ENCODE measurements at places on chromosomes 3 and 15. TPM values are rescaled to one million over a fixed set of nuclear protein-coding genes. Genes with fewer than 3 reads are reported as not detected.

Gene MUC20
- total RNA-seq: 1.8 TPM

Gene PTPN9
- 13.4 TPM for total RNA-seq

Gene CEMIP
- 1.6 TPM for total RNA-seq

GRCh38 chr3:38842266-38842965 lies 26.4 kb upstream of the SCN10A start:
- DNase-seq: no peak

DNA sequence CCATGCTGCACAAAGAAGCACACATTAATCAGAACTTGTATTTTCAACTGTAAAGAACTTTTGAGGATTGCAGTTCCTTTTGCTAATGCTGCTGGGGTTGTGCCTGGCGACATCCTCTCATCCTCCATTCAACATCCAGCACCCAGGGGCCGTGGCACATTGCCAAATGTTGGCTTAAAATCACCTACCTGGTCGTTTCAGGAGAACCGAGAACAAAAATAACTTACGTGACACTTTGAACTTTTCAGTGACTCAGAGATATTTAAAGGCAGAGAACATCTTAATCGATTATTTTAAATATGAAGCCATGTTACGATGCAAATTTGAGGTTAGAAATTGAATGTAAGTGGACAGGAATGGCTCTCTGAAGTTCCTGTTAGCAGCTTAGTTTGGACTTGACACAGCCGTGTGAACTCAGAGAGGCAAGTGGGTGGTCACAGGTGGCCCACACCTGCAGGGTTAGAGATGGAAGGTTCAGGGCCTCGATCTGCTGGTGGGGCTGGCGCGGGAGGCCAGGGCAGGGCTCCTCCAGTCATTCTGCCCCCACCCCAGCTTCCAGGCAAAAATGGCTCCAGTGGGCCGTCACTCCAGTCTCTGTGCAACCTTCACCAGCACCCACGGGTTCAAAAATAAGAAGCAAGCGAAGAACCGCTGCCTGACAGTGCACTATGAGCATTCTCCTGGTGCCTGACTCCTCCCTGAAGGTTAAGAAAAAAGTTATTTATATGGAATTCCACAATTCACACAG lies 12.2 kb downstream of the LRRK1 start:
- DNase-seq: no peak

GRCh38 chr3:59632760-59633573 lies 583.1 kb upstream of the CFAP20DC start:
- DNase-seq: no peak

DNA sequence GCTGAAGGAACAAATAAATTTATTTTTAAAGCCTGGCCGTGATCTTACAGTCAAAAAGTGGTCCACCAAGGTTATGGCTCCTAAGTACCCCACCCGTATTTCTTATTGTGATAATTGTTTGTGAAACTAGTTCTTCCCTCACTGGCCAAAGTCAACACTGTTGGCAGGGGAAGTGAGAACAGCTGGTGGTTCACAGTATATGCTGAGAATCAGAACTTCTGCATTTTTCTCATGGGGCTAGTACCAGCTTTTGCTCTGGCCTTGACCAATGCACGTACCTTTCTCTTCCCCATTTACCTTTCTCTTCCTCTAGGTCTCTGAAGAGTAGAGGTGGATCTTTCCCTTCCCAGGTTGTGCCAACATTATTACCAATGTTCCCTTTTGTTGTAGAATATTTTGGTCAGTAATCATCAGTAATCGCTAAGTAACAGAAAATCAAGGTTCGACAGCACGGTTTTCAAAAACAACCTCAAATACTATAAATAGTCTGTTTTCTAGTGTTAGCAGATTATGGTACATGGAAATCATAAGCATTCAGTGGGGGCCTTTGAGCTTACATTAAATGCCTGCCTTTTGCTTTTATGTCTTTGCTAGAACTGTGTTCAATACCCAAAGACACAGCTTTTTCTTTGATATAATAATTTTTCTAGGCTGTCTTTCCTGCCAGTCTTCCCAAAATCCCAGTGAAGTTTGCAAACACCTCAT lies 268.0 kb downstream of the LPP start:
- no peak for DNase-seq

- no peak for DNase-seq
Observed at GRCh38 chr15:70418943-70419342, 321.2 kb upstream of the TLE3 start.

GRCh38 chr3:194218646-194219453 lies 82.9 kb downstream of the HES1 start:
- no peak for DNase-seq

DNA sequence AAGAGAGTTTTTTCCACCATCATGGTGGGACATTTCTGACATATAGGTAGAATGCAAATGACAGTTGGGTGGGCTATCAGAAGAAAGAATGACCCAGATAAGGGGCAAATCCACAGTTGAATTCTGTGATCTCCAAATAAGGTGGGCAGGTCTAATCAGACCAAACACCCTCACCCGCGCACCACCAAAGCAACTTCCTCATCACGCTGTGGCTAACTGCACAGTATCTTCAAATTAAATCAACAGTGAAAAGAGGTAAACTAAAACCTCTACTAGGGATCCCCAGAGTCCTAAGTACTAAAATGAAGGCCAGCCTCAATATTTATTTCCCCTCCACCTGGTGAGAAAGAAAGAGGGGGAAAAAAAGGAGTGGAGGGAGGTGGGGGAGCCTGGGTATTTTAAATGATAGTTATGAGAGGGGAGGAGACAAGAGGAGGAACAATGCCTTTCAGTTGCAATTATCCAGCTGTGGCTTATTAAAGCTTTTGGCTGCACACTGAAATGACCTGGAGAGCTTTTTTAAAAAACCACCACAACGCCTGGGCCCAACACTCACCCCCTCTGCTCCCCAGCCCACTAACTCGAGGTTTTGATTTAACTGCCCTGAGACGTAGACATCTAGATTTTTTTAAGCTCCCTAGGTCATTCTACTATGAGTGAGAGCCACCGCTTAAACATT lies 61.0 kb downstream of the LRIG1 start:
- no peak for DNase-seq

- DNase-seq: no peak
Observed at GRCh38 chr3:41522612-41523011, 323.3 kb downstream of the CTNNB1 start.

Gene PRR23C
- not detected for total RNA-seq

Gene TM4SF18
- 13.2 TPM for total RNA-seq

DNA sequence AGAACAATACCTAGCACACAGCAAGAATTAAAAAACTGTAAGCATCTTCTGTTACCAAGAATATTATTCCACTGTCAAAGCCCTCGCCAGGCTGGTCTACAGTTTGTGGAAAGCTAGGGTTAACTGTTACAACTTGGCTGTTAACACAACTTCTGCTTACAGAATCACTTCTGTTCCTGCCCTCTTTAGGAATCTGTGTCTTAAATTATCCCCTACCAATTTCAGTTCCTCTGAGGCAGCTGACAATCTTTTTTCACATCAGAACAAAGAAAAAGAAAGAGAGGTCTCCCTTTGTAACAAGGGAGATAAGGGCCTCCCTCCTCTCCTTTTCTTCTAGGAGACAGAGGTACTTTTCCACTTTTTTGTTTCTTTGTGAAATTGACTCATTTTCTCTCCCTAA lies 188.9 kb downstream of the FMN1 start:
- DNase-seq: no peak

Gene TICRR
- total RNA-seq: 0.44 TPM

DNA sequence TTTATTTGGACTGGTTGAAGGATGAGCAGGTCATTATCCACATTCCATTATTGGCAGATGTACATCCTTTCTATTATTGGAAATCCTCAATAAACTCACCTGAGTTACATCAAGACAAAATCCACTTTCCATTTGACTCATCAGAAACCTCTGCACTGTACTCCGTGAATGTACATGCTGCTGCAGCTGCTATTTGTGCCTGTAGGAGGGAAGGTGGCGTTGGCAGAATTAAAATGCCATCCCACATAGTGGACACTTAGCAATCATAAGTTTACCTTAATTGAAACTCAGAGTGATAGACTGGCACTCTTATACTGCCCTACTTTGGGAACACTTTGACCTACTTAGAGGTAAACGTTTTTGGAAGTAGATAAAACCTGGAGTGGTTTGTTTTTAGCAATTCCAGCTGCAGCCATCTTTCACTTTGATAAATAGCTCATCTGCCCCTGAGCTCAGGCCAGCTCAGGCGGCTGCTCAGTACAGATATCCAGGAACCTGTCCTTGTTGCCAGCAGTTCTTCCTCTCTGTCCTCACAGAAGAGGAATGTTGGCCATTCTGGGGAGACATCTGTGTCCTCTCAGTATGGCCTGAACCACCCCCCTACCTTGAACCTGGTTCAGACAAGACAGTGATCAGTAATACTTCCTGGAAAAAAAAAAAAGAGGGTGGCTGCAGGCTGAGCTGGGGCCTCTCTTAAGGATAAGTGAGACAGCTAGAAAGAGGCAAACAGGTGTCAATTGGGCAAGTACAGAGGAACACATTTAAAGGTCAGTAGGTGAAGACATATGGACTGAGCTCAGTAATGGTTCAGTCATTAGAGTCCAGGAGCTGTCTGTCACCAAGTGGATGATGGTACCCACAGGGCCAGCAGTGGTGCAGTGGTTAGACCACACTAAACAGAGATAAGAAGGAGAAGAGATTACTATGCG lies 153.4 kb upstream of the UMPS start:
- DNase-seq: no peak

- no peak for DNase-seq
Observed at GRCh38 chr3:112874725-112875124, 28.1 kb upstream of the CD200R1L start.

- peak; percentile 89 for DNase-seq
Observed at GRCh38 chr3:44685128-44685800, 27.2 kb upstream of the ZNF502 start.

Gene CHST2
- total RNA-seq: 6.7 TPM

Gene HRH1
- 3.5 TPM for total RNA-seq

Gene VWA5B2
- total RNA-seq: not detected

DNA sequence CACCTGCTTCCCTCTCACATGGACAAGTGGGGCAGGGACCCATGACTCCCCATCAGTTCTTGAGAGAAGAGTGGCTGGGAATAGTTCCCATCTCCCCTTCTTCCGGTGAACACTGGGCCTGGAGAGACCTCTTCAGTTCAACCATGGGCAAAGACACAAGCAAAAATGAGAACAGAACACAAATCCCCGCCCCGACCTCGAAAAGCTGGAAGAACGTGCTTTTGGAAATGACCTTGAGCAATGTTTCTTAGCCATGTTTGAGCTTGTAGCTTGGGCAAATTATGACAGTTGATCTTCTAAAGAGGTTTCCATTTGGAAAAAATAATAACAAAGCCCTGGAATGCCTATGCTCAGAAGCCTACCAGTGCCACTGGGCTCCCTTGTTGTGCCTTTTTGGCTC lies 59.0 kb downstream of the FAM174B start:
- no peak for DNase-seq

Measured in left cardiac atrium (tissue), 4 donors.